Spleen (tissue), 13 donors: ENCODE measurements at places on chromosomes 7 and 10. TPM values are rescaled to one million over a fixed set of nuclear protein-coding genes. Genes with fewer than 3 reads are reported as not detected.

The GRID2IP gene
- not detected for total RNA-seq

The SPDYE6 gene
- not detected for total RNA-seq

The HHEX gene
- 51.9 TPM for total RNA-seq

The ATAD1 gene
- 39.9 TPM for total RNA-seq

The IFIT1 gene
- 24.2 TPM for total RNA-seq

The AKR1C1 gene
- total RNA-seq = 1.3 TPM

The VAX1 gene
- not detected for total RNA-seq

The PAPSS2 gene
- 25.9 TPM for total RNA-seq

The AIFM2 gene
- total RNA-seq = 8.1 TPM

The SLC39A12 gene
- 0.13 TPM for total RNA-seq

The SRRM3 gene
- 1.1 TPM for total RNA-seq

The RBP3 gene
- total RNA-seq = not detected
